ENCODE measurements at places on chromosomes 11 and 22.

GRCh38 chr11:14107050-14107430, 144.5 kb downstream of the SPON1 start:
- no peak for DNase-seq

DNA sequence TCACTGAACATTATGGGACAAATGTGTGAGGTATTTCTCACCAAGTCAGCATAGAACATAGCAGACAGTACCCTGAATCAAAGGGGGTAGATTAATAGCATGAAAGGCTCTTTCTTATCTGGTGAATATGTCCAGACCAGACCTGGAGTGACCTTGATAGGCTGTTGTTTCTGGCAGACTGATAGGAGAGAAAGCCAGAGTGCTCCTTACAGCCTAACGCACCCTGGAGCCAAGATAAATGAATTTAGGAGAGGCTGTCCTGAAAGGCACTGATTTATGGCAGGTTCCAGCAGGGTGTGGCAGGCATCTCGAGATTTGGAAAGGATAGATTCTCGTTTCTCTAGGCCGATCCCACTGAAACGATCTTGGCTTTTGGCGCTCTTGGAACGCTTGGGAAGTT, 204.6 kb downstream of the DBX1 start:
- DNase-seq, result no peak

- DNase-seq, result no peak
Observed at GRCh38 chr11:128323381-128323780, 264.0 kb downstream of the ETS1 start.

DNA sequence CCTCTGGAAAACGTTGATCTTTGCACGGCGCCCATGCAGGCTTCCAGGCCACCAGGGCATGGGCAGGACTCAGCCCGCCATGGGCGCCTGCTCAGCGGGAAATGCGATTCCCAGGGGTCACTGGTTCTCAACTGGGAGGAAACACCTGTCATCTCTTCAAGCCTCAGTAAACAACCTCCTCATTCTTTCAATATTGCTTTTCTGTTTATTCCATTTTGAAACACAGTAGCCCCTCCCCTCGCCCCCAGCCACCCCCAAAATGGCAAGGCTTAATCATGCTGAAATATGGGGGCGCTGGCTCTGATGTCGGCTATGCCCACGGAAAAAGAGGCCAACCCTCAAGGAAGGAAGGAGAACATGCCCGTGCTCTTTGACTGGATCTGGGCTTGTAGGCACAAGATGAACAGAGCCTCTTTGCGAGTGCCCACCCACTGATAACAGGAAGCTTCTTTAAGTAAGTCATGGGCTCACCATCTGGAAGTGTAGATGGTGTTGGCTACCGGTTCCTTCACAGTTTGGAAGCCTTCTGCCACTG, 594 bp upstream of the POU2AF1 start:
- no peak for DNase-seq

GRCh38 chr11:94175535-94175934, 46.9 kb downstream of the PANX1 start:
- no peak for DNase-seq

- no peak for DNase-seq
Observed at GRCh38 chr22:17159504-17159951, 451 bp upstream of the HDHD5 start.

GRCh38 chr11:126561327-126561893, 205.9 kb downstream of the ST3GAL4 start:
- DNase-seq, result no peak

GRCh38 chr11:72396041-72396440, 38.3 kb downstream of the CLPB start:
- no peak for DNase-seq

DNA sequence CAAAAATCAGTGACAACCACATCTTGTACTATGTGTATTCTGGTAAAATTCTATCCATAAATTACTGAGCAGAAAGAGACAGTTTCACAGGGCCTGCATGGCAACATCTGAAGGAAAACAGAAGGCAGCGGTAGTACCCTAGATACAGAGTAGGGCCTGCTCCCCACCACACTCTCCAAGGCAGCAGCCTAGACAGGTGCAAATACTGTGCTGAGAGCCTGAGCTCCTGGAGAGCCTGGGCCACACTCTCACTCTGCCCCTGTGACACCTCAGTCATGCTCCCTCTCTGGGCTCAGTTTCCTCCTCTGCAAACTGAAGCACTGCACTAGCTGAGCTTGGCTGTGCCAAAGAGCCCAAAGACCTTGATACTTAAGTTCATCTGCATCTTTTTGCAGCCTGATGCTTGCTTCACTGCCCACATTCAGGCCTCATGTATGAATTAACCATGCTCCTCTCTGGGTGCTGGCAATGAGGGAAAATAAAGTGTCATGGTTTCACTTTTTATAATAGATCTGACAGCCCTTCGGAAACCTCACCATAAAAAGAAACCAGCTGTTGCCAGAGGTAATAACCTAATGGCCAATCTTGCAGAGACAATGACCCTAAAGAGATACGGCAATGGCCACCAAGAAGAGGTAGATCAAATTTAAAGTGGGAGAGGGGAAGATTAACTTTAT, 104.7 kb downstream of the PLEKHA7 start:
- no peak for DNase-seq

- DNase-seq, result no peak
Observed at GRCh38 chr11:66420671-66421476, at the start of gene NPAS4. Gene NPAS4 (plus strand): TSS chr11:66421035. CDS start chr11:66421180, 145 bp downstream.

GRCh38 chr22:50258361-50259292, 2.9 kb downstream of the MAPK12 start:
- DNase-seq, result no peak

DNA sequence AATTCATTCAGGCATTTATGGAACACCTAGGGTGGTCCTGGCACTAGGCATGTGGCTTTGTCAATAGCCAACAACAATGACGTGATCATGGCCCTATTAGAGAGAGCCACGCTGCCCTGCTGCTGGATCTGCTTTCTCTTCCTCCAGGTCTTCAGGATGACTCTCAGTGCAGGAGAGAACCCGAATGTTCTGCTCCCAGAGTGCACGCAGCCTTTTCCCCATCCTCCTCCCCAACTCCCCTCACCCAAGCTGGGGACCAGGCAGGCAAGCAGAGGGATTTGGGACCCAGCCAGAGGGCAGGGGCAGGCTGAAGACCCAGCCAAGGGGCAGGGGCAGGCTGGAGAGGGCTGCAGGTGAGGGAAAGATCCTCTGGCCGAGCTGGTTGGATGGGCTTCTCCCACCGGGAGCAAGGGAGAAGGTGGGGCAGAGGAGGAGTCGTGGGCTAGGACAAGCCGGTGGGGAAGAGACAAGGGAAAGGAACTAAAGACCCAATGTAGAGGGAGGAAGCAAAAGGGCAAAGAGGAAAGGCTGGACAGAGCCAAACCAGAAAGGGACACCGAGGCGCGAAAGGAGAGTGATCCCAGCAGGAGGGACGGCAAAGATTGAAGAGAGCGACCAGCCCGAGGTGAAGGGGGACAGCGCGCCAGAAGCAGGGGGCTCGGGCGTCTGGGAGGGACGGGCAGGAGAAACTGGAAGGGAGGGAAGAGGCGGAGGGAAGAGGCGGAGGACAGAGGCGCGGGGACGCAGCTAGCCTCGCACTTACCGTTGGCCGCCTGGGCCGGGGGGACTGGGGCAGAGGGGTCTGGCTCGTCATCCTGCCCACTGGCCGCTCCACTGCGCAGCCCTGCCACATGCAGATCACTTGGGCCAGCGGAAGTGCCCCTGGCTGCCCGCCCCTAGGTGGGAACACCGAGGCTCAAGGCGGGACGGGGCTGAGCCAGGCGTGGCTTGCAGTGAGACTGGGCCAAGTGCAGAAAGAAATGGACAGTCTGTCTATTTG, at the start of gene KCTD14:
Gene KCTD14, minus strand, starts transcription at position 880 of the 1,000 bp plus-strand sequence. Its CDS starts 27 bp downstream, at position 853.
- DNase-seq, result no peak

- no peak for DNase-seq
Observed at GRCh38 chr11:110196884-110197420, 99.5 kb downstream of the RDX start.

DNA sequence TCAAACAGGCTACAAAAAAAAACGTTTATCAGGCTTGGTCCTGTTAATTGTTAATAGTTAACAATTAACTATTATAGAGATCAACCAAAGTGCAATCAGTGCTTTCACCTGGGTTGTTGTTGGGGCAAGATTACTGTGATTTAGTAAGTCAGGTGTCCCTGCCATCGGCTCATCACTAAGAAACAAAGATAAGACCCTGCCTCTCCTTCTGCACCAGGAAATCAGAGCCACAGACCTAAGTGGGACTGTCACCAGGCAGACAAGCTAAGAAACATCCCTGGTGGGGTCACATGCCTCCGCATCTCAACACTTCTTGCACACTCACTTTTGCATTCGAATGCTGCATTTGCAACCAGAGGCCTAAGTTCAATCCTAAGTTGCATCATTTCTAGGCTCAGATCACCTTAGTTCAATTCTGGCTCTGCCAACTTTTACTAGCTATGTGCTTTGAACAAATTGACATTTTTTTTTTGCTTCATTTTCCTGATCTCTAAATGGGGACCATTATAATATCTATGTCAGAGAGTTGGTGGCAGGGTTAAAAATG, 298.9 kb upstream of the B3GAT1 start:
- DNase-seq, result no peak

GRCh38 chr11:131982154-131982553, 611.7 kb downstream of the NTM start:
- no peak for DNase-seq

- no peak for DNase-seq
Observed at GRCh38 chr11:113519989-113520613, 44.9 kb upstream of the DRD2 start.
